ENCODE measurements at places on chromosomes 7 and 10.

DNA sequence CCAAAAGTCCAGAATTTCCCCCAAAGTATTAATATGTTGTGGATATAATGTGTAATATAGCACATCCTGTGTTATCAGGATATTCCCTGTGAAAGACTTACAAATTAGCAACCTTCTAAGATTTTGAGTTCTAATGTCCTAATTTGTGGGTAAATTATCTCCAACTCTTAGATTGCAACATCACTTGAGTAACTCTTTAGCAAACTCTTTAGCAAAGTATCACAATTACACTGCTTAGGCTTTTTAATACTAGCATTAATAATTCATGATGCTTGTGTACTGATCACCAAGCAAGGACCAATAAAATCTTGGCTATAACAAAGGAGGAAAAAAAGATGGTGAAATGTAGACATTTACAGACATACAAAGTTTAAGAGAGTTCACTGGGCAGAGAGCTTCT, 27.7 kb downstream of the HIP1 start:
- no peak for DNase-seq

DNA sequence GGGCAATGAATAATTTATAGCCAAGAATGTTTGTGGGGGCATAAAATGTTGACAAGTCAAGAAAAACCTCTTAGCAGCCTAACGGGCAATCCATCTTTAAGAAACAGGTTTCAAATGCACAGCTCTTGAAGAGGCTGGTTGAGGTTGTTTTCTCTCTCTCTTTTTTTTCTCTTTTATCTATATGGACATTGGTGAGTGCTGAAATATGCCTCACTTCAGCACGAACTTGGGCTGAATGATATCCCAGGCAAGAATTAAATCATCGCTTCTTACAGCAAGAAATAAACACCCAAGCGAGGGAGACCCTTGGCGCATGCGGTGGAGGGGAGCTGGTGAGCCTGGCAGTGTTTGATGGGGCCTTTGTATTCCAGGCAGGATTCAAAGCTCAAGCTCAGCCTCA, 160.9 kb downstream of the OAT start:
- no peak for DNase-seq

GRCh38 chr7:46784732-46785131, 797.2 kb downstream of the TNS3 start:
- DNase-seq: peak; percentile 90

DNA sequence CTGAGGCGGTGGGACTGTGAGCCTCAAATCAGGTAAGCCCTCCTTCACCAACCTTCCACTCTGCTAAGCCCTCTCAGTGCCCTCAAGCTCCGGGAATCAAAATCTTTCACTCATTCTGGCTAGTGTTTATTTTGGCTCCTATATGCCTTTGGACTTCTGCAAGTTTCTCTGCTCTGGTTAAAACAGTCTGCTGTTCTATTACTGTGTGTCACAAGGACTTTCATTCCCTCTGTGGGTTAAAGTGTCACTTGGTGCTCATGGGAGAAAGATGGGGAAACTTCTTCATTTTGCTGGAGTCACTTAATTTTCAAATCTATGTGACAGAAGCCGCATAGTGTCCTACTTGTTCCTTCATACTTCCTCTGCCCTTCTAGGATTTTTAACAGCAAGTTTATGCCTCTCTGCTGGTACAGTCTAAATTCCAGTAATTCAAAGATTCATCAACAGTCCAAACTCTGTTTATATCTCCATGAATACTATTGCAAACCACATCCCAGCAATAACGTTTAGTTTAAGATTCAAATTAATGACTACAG, 61.3 kb downstream of the CD36 start:
- DNase-seq: no peak

DNA sequence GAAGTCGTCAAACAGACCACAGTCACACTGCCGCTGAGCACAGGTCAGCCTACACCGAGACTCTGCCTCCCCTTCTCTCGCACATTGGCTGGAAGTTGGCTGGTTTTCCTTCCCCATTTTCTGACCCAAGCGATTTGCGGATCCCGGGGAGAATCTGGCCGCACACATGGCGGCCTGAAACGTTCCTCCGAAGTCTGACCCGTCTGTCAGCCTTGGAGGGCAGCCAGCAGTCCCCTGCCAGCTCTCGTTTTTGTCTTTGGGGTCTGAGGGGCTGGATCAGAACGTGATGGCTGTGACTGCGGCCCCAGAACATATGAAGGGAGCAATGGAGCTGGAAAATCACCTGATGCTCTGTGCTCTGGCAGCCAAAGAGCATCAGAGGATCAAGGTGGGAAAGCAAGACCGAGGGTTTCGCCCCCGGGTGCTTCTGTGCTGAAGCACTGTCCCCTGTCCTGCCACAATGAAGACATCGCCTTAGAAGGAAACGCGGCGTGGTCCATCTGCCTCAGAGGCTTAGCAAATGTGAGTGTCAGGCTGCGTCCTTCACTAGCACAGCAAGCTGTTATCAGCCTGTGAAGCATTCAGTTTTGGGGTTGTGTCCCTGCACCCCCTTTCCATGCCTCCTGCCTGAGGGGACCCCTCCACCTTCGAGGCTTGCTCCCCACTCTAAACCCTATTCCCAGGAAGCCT, 119.3 kb upstream of the SHH start:
- DNase-seq: no peak

DNA sequence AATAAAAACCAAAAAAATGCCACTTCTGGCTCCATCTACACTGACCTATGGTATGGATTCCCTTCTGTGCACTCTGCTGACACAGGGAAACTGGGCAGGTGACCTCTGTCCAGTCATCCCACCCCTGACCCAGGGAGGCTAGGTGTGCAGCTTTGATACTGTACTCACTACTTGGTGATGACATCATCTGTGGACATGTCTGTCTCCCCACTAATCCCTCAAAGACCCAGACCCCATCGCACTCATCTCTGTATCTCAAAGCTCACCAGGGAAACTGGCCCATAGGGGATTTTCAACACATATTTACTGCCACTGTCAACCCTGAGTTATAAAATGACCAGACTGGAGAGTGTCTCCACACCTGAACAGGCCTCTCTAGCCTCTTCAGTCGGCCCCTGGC, 10.6 kb downstream of the SGMS1 start:
- no peak for DNase-seq

GRCh38 chr10:326350-326749, 191.1 kb downstream of the ZMYND11 start:
- DNase-seq: no peak

GRCh38 chr7:31882187-31882586, 188.0 kb downstream of the PDE1C start:
- no peak for DNase-seq

- DNase-seq: no peak
Measured at GRCh38 chr7:20916311-20916710, 129.6 kb upstream of the SP8 start.
